ENCODE measurements at places on chromosomes 6 and 20.
A peak's percentile ranks its signal among the peaks of the same experiment; 100 is the strongest.

DNA sequence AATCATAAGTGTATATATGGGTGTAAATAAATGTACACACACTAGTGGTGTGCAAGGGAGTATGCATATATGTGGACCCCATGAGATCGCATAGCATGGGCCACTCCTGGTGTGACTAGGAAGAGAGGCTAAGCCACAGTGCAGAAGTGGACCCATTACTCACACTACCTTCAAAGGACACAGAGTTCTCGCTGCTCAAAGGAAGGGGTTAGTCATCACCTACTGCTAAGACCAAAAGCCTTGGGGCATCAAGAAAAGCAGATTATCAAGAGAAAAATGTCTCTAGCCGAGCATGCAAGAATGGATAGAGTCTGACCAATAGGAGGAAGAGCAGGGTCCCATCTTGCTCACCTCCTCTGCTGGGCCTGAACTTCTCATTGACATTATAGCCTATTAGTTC, 195.5 kb downstream of the MAFB start:
- DNase-seq: no peak

DNA sequence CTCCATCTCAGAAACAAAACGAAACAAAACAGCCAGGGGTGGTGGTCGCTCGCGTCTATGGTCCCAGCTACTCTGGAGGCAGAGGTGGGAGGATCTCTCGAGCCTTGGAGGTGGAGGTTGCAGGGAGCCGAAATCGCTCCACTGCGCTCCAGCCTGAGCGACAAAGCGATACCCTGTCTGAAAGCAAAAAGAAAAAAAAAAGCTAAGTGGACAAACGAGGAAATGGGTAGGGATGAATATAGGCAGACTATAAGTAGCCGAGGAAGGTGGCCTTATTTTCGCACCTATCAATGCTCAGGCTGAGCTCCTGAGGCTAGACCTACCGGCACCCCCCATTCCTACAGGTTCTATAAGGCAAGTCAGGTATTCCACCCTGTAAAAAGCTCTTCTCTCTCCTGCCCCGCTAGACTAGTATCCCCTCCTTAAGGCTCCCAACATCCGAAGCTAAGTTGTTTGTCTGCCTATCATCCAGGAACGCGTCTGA, 650 bp upstream of the CASP8AP2 start:
- peak; percentile 32 for DNase-seq

DNA sequence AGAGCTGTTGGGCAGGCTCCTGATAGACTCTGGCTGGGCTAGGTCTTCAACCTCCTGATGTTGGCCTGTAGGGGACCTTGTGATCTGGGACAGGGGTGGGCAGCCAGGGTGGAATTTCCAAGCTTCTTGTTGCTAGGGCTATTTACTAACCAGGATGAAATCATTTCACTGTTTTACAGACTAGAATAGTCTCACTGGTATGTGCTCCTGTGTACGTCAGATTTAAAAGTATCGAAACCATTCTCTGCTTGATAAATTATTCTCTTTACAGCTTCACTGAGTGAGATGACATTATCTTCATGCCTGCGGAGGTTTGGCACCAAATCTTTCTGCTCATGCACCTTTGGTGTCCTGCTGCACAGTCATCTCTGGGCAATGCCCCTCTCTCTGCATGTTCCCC, 10.9 kb downstream of the EDN1 start:
- no peak for DNase-seq

GRCh38 chr20:47710665-47711045, 74.6 kb downstream of the SULF2 start:
- no peak for DNase-seq

DNA sequence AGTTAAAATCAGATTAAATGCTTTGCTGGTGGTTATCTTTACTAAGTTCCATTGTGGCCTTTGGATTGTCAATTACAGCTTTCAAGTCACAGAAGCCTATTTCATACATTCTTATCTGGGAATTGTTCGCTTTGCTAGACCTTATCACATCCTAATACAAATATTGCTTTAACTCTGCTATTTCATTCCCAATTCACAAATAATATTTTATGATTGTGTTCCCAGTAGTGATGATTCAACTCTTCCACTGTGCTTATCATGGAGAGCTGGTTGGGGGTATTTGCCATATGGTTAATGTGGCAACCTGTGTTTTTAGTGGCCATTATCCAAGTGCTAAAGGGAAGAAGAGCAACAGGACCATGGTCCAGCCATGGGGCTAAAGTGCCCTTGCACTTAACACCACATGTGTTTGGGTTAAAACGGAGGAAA, 72.9 kb upstream of the GLP1R start:
- DNase-seq: no peak

DNA sequence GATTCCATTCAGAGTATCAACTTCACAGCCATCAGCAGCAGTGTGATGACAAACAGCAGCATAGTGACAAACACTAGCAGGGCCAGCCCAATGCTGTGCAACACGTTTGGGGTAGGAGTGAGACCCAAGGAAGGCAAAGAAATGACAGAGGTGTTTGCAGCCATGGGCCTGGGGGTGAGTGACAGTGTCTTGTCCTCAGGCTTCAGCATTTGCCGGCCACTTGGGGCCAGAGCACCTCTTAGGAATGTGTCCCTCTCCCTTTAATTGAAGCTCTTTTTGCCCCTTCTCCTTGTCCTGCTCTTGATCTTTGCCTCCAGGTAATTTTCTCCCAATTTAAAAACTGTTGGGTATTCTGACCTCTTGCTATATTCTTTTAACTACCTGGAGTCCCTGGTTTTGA, 84.4 kb downstream of the HS3ST5 start:
- DNase-seq: no peak

- no peak for DNase-seq
These were observed 100.7 kb upstream of the CARMIL1 start for GRCh38 chr6:25178336-25179035.

- DNase-seq: no peak
These were observed 74.0 kb upstream of the TOP1 start for GRCh38 chr20:40954521-40955165.

GRCh38 chr6:90403489-90404381, 107.1 kb upstream of the BACH2 start:
- DNase-seq: no peak

- no peak for DNase-seq
These were observed 4.0 kb downstream of the UCKL1 start for GRCh38 chr20:63952210-63952535.

DNA sequence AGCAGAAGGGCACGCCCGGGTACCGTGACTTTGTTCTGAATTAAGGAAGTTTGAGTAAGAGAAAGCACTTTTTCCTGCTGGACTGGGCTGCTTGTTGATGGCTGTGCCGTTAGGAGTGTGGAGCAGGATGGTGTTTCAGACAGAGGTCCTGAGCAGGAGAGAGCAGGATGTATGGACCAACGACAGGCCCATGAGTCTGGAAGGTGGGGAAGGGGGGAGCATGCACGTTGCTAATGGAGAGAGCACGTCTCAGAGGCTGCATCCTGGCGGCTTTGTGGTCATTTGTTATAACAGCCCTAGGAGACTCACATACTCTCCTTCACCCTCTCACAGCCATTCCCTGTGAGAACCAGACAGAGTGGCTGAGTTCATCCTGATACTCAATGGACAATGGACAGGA, 56.8 kb downstream of the PHACTR3 start:
- DNase-seq: no peak

- no peak for DNase-seq
These were observed 330.1 kb upstream of the MAP3K7 start for GRCh38 chr6:90916968-90917367.

- DNase-seq: peak; percentile 24
These were observed 812 bp upstream of the SMIM13 start for GRCh38 chr6:11092668-11093375.

GRCh38 chr6:30227763-30228487, 14.7 kb upstream of the TRIM26 start:
- DNase-seq: no peak

GRCh38 chr6:124373386-124373785, 569.7 kb downstream of the NKAIN2 start:
- DNase-seq: no peak

GRCh38 chr6:129966125-129966524, 52.3 kb upstream of the L3MBTL3 start:
- no peak for DNase-seq

Data from NCI-H1436 (cell line).